Activated gamma-delta T cell (primary cell): ENCODE measurements at places on chromosomes 7 and 10.
A peak's percentile ranks its signal among the peaks of the same experiment; 100 is the strongest.

DNA sequence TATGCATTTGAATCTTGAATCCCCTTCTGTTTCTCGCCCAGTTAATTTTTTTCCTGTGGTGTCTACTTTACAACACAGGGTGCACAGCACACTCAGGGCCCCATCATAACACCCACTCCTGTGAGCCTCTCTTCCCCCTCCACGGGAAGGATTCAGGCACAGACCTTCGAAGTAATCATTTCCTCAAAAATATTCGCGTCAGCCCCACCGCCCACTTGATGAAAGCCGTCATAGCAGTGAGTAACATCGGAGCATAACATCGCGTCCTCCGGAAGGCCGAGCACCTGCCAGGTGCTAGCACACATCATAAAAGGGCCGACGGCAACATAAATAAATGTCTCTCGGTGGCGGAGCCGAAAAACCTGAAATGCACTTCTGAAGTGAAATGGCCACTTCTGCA is 201.7 kb upstream of the ADARB2 start:
- no peak for DNase-seq

- no peak for DNase-seq
Measured at GRCh38 chr7:114923403-114923713, 1.5 kb downstream of the MDFIC start.

- DNase-seq, result no peak
Measured at GRCh38 chr10:35268791-35269257, 67.5 kb upstream of the CCNY start.

- DNase-seq, result no peak
Measured at GRCh38 chr7:99839287-99840021, 11.6 kb downstream of the CYP3A43 start.

- DNase-seq, result no peak
Measured at GRCh38 chr7:81993186-81993585, 223.3 kb upstream of the HGF start.

DNA sequence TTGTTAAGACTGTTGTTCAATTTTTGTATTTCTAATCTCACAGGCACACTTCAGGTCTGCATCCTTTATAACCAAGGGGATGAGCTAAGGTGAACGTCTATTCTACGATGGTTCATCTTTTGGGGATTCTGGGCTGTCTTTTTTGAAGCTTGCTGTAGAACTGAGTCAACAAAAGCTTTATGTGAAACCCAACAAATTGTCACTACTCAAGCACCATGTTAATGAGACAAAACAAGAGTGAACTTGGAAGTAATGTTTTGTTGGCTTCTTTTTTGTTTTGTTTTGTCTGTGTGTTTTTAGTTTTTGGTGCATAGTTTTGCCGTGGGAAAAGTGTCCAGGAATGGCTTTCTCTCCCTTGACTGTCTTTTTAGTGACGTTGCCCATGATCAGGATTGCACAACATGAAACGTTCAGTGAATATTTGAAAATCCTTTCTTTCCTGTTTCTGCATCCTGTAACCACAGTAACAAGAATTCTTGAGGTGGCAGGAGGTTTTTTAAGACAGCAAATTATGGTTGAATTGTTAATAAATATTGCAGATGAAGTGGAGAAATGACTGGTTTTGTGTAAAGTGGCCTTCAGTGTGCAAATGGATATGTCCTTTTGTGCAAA is 65.6 kb downstream of the WIPF3 start:
- DNase-seq, result no peak

DNA sequence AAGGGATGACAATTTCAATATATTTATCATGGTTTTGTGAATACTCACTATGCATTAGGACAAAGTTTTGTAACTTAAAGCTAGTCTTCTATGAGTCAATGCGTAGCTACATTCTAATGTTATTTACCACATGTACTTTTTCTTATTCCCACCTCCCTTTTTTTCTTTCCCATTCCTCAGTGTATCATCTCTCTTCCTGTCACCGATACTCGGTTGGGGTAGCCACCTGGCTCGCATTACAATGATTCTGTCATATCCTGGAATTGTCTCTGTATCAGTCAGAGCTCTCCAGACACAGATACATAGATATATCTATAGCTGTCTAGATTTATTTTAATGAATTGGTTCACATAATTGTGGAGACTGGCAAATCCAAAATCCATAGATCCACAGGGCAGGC is 9.8 kb upstream of the RALA start:
- DNase-seq, result no peak

- DNase-seq, result no peak
Measured at GRCh38 chr7:2157473-2158279, 75.1 kb downstream of the MAD1L1 start.

DNA sequence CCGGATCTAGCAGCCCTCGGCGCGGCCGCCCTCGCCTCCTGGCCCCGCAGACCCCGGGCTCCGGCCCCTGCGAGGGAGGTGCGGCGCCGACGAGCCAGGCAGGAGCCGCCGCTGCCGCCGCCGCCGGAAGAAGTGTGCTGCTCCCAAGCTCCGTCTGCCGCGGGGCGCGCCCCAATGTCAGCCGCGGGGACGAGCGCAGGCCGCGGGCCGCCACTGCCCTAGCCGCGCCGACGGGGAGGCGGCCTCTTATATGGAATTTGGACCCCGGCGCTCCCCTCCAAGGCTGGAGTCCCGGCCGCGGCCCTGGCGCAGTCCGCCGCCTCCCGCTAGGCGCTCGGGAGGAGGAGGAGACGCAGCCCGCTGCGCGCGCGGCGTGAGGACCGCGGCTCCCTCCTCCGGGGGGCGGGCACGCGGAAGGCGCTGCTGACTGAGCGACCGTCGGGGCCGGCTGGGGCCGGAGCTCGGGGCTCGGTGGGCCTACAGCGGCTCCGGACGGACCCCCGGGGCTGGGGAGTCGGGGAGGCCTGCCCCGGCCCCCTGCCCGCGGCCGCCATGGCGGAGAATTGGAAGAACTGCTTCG is at the start of gene TRIM8:
Gene TRIM8 (plus strand): TSS at position 414 of the 580 bp plus-strand sequence. CDS start 139 bp downstream, at position 553.
- peak; percentile 53 for DNase-seq

GRCh38 chr10:121518333-121518732 is 79.9 kb downstream of the FGFR2 start:
- no peak for DNase-seq

DNA sequence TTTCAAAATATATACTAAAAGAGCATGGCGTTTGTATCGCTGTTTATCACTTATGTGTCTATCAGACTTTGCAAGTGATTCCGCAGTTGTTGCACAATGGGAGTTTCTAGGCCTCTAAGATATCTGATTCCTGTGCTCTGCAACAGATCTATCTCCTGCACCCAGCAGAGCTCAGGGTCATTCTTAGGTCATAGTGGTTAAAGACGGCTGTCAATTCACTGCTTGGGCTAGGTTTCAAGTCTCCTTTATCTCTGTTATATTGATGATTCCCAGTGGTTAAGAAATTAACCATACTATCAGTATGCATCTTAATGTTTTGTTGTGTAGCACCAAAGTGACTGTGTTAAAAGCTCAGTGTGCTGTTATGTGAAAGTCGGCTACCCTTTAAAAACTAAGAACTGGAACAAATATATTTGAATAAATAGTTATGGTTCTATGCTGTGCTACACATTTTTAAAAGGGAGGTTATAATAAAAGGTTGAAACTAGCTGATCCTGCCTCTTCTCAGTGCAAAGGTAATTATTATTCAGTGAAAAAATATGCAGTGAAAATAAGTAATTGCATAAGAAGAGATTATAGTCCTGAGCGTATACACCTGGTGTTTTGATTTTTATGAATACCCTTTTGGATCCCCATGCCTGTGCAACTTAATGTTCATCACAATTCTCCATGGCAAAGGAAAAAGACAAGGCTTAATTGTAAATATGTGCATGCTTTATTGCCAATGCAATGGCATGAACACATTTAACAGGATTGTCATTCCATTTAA is 24.0 kb downstream of the HOXA1 start:
- no peak for DNase-seq

GRCh38 chr7:22801912-22802311 is 20.7 kb downstream of the TOMM7 start:
- DNase-seq, result no peak

DNA sequence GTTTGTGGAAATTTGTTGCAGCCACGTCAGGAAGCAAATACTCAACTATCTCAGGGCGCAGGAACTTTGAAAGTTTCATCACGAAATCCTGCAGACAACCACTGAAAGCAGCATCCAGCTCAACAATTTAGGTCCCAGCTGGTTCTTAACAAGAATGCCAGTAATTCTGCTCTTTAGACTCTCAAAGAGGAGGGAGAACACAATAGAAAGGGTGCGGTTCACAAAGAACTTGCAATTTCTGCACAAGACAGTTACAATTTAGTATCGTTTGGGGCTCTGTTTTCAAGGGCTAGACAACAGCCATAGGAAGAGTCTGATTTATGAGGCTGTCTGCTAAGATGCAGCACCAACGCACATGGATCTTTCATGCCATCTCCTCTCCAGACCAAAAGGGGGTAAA is 223.1 kb downstream of the FGFR2 start:
- DNase-seq, result no peak

- no peak for DNase-seq
Measured at GRCh38 chr10:13893926-13894325, 307.2 kb downstream of the PRPF18 start.

DNA sequence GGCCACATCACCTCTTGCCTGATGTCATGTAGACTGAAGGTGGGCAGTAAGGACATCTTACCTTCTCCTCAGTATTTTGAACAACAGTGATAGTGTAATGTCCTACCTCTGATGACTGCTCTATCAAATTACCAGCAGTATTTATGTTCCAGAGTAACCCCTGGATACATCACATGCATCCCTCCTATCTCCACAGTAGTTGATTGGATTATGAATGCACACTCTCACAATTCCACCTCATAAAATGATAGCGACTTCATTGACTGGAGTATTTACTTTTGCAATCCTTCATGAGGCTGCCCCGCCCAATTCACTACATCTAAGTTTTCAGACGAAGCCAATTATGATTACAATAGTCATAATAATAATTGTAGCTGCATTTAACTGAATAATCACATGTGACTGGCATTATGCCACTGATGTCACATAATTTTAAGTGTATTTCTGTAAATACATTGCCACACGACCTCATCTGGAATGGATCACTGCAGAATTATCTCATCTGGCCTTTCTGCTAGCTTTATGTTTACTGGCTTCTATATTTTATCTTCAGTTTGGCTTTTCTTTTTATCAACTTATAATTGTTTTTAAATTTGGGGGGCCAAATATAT is 268.9 kb downstream of the SLC25A13 start:
- no peak for DNase-seq

DNA sequence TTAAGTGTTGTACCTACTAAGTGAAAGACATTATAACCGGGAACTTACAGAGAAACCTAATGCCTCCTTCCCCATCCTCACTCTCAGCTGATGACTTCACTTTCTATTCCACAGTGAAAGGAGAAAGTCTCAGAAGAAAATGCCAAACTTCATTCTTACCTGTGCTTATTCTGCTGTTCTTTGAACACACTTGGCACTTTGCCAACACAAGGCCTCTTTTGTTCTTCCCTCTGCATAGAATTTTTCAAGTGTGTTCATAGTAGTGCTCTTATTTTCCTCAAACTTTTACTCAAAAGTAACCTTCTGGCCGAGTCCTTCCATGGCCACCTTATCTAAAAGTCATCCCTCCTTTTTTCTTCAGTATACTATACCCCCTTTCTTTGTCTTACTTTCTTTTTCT is 59.4 kb upstream of the ETV1 start:
- no peak for DNase-seq

GRCh38 chr10:125061557-125062226 is 98.7 kb downstream of the CTBP2 start:
- DNase-seq, result no peak

DNA sequence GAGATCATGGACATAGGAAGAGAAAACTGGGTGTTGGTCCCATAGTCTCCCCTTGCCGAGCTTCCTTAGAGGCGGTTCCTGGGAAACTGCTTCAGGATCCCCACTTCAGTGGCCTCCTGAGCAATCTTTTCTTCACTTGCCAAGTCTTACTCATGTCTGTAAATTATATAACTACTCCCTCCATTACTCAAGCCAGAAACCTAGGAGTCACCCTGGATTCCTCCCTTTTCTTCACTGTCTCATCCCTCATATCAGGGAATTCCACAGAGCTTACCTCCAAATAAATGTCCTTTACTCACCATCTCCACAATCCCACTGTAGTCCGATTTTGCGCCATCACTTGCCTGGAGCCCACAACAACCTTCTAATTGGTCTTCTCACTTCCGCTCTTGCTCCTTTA is 29.1 kb upstream of the TRUB1 start:
- DNase-seq, result no peak

- DNase-seq, result no peak
Measured at GRCh38 chr7:70098133-70098561, 499.9 kb downstream of the AUTS2 start.

DNA sequence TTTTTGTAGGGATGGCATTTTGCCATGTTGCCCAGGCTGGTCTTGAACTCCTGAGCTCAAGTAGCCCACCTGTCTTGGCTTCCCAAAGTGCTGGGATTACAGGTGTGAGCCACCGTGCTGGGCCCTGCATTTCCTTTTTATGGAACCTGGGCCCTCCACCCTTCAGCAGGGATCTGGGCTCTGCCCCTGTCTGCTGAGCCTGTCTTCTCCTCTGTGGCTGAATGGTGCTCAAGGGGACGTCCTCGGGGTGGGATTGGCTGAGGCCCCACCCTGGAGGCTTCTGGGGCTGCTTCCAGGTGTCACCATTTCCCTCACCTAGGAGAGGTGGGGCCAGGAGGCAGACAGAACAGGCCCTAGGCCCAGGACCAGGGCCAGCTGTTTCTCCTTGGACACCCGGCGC is 18.4 kb downstream of the FAM241B start:
- DNase-seq, result no peak

DNA sequence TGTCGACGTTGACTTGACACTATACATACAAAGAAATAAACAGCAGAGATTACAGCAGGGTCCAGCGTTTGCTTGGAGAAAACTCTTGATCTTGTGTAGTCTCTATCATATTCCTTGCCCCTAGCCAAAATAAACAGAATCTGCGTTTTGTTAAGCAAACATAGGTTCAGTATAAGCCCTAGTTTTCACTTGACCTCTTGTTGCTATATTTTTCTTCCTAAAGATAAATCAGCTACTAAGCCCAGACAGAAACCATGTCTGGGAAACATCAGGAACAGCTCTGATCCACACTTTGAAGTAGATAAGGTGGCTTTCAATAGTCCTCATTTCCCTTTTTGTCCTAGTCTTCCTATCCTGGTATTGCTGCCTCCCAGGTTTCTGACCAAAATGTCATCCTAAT is 328.2 kb upstream of the MAGI2 start:
- DNase-seq, result no peak

- DNase-seq, result no peak
Measured at GRCh38 chr7:77570330-77571011, 33.4 kb downstream of the PTPN12 start.

GRCh38 chr7:39084349-39084748 is 106.6 kb downstream of the POU6F2 start:
- DNase-seq, result no peak
